Colonic mucosa (tissue), 4 donors: ENCODE measurements at places on chromosomes 6 and 20. TPM values are rescaled to one million over a fixed set of nuclear protein-coding genes. Genes with fewer than 3 reads are reported as not detected.

TXLNB gene
- total RNA-seq: 0.29 TPM

DNA sequence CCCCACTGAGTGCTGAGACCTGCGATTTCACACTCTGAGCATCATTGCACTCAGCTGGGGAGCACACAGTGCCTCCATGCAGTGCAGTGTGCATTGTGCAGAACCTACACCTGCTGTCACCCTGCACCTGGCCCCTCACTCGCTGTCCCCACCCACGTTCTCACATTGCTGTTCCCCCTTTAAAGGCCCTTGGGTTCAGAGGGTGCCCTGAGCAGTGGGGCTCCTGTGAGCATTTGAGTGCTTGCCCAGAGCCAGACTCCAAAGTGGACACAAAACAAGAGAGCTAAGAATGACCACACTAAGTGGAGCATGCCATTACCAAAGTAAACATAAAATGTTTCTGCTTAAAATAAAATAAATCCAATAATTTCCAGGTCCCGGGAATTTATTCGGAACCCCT, 131.0 kb upstream of the CST7 start:
- no peak for DNase-seq

CLVS2 gene
- total RNA-seq: 0.19 TPM

SEL1L2 gene
- not detected for total RNA-seq

DNA sequence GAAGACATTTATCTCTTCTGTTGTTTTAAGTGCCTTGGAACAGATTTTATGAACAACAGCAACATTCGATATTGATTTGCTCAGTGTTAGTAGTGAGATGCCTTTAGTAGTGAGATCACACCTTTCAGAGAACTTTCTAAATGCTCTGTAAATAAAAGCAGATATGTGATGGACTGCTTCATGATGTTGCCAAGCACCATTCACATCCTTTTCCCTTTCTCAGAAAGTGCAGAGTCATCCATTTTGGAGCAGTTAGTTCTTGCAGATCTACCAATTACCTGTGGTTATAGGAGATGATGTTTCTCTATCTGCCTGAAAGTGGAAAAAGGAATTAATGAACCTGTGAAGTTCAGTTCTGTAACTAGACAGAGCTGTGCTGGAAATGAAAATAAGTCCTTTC, 27.0 kb downstream of the CBFA2T2 start:
- no peak for DNase-seq

DNA sequence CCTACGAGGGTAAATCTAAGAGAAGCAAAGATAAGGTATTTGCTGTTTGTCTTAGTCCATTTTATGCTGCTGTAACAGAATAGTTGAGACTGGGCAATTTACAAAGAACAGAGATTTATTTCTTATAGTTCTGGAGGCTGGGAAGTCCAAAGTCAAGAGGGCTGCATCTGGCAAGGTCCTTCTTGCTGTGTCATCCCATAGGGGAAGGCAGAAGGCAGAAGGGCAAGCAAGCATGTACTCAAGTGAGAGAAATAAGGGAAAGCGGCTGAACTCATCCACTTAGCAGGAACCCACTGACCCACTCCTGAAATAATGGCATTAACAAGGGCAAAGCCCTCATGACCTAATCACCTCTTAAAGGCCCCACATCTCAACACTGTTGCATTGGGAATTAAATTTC, 102.7 kb downstream of the AGPAT4 start:
- no peak for DNase-seq

DNA sequence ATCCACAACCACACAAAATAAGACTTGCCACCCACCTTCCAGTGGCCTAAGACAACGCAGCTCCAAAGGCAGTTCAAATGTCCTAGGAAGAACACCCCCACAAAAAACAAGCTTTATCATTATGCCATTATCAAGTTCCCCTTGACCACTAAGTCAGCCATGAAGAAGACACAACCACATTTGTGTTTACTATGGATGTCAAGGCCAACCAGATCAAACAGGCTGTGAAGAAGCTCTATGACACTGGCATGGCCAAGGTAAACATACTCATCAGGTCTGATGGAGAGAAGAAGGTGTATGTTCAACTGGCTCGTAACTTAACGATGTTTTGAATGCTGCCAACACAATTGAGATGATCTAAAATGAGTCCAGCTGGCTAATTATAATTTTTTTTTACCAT, 26.1 kb downstream of the SEC63 start:
- no peak for DNase-seq

SLC22A16 gene
- 1.1 TPM for total RNA-seq

GRCh38 chr20:20317195-20317594, 50.7 kb upstream of the INSM1 start:
- DNase-seq: no peak

DNA sequence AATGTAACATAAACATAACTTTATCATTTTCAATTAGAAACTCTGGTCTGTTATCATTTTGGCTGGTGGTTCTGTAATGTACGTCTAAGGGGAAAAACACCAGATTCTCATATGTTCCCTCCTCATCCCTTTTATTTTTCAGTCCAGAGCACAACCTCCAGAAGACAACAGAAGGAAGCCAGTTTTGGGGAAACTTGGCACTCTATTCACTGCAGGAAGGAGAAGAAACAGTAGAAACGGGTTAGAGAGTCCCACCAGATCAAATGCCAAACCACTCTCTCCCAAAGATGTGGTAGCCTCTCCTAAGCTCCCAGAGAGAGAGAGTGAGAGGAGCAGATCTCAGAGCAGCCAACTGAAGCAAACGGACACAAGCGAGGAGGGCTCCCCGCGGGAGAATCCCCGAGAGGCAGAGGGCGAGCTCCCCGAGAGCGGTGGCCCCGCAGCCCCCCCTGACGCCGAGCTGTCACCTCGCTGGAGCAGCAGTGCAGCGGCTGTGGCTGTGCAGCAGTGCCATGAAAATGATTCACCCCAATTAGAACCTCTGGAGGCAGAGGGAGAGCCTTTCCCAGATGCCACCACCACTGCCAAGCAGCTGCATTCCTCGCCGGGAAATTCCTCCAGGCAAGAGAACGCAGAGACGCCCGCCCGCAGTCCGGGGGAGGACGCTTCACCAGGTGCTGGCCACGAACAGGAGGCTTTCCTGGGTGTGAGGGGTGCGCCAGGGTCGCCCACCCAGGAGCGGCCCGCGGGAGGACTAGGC, 117.8 kb downstream of the RTN4IP1 start:
- DNase-seq: peak; percentile 53

DNA sequence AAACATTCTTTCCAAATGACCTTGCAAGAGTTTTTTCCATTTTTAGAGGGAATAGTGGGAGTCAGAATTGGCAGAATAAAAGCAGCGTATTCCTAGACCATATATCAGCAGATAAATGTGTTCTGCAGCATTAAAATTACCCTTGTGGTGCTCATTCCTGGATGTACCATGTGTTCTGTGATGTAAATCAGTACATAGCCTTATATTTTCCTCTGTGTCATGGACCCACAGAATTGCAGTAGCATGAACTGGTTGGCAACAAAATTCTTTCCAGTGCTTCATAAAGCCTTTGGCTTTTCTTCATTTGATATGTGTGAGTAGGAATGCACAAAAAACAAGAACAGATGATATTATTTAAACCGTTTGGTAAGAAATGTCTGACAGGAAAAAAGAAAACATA, 32.5 kb downstream of the ANKEF1 start:
- no peak for DNase-seq

DNA sequence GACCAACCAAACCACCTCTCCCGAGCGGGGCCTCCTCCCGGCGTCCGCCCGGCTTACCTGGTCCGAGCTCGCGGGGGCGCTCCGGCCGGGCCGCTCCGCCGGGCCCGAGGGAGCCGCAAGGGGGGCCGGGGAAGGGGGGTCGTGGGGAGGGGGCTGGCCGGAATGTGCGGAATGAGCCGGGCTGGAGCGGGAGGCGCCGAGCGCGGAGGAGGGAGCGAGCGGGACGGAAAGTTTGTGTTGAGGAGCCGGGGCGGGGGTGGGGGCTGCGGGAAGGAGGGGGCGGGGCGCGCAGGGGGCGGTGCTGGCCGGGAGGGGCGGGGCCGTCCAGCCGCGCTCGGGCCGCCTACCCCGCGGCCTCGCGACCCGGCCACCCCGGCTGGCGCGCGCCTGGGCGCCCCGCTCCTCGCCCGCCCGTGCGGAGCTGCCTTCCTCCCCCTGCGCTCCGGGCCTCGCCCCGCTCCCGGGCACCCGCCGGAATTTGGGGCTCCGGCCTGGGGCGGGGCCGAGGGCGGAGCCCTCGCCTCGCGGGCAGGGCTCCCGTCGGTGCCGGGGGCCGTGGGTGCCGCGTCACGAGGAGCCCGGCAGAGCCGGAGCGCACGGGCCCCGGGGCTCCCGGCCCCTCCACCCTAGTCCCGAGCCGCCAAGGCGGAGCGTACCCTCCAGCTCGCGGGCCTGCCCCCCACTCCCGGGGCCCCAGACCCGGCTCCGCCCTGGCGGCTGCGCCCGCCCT, at the start of gene TEAD3:
TEAD3 (minus strand) TSS at position 239 of the 730 bp plus-strand sequence.
- DNase-seq: peak; percentile 70

RRP36 gene
- 35.5 TPM for total RNA-seq

GRCh38 chr20:61845233-61845671, 220.4 kb downstream of the TAF4 start:
- no peak for DNase-seq

DNA sequence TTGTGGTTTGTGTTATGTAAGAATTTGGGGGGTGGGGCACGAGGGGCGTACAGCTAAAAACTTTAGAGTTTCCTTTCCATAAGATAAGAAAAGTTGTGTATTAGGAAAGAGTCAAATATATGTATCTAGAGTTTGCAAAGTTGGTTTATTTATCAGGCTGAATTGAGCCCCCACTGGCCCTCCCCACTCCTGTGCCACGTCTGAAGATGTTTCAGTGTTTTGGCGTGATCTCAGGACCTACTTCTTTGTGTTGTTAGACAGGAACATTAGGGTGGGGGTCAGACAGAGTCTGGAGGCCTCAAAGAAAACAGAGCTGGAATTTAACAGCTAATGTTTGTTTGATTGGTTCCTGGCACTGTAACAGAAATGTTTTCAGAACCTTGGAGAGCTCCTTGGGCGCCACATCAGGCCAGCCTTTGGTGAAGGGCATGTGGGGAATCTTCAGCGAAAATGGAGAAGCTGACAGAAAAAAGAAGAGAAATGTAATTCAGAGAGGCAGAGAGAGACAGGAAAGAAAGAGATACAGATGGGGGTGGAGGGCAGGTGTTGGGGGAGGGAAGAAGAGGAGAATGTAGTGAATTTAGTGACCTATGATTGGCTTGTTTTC, 674 bp downstream of the NRSN1 start:
- peak; percentile 47 for DNase-seq

- DNase-seq: no peak
Observed at GRCh38 chr20:47700327-47700726, 85.0 kb downstream of the SULF2 start.

APOM gene
- 2.4 TPM for total RNA-seq

DNA sequence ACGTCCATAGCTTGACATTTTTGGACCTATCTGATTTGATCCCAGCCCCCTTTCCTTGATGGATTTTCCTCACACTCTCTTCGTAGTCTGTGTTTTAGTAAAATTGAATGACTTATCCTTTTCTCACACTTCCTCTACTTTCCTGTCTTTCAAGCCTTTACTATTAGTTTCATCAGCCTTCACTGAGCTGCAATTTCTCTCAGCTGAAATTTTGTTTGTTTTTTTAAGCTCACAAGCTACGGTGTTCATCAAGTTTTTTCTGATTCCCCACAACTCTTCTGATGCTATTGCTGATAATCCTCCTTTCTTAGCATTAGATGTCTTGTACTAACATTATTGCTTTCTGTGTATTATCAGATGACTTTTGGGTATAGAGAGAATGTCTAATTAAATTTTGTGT, 263.7 kb downstream of the TBX18 start:
- DNase-seq: no peak

- no peak for DNase-seq
Observed at GRCh38 chr6:117483645-117484016, 1.2 kb downstream of the DCBLD1 start.

DNA sequence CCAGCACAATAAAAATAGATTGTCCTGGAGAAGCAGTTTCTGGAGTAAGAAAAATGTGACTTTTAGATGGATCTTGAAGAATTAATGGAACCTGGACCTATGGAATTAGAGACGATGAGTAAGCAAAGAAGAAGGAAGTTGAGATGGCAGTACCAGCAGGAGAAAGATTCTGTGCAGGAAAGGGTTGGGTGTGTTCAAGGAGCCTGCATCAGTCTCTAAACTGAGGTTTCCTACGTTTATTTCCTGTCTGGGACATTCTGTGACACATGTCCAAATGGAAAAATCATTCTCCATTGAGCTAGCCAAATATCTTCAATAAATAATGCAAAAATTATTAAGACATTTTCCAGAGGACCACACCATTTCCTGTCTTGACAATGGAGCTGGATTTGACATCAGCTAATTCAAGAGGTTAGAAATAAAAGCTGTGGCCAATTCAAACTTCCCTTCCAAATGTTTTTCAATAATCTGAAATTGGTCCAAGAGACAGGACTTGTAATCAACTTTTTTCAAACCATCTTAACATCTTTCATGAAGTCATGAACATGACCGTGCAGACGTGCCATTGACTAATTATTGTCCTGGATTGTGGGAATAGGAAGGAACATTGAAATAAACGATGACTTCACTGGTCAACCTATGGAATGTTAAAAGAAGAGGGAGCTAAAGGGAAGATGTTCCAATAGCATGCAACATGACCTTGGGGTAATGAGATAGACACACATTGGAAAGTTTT, 198.3 kb downstream of the ZNF217 start:
- no peak for DNase-seq

DNA sequence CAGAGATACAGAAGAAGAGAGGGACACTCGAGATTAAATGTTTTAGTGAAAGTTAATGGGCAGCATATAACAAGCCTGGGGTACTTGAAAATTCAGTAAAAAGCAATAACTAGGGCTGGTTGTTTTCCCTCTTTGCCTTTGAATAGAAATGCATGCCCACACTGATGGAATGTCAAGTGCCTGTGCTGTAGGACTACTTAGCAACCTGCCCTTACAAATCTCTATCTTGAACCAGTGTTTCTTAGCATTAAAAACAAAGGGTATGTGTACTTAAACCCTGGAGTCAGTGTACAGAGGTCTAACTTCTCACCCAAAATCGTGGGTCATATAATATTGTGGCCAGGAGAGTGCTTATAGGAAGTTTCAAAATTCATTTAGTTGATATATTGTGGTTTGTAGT, 37.1 kb downstream of the RNF144B start:
- no peak for DNase-seq

- DNase-seq: no peak
Observed at GRCh38 chr6:21468461-21468860, 125.1 kb upstream of the SOX4 start.

DNA sequence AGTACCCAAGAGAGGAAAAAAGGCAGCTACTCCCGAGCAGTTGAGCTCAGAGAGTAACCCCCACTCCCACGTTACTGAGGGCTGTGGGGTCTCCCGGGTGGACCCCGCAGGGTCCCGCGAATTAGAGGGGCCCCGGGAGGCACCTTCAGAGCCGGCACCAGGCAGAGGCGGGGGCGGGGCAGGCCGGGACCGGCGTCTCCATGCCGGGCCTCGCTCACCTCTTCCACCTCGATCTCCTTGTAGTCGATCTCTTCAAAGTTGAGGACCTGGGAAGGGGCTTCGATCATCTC, 381 bp downstream of the MAP3K7 start:
- DNase-seq: no peak
